ENCODE measurements at places on chromosomes 3 and 15.

- DNase-seq: no peak
Measured at GRCh38 chr15:49152552-49153312, 2.7 kb downstream of the COPS2 start.

GRCh38 chr3:182755712-182756111 is 37.6 kb upstream of the ATP11B start:
- DNase-seq: no peak

- DNase-seq: peak; percentile 84
Measured at GRCh38 chr3:10192953-10193691, 28.4 kb downstream of the IRAK2 start.

DNA sequence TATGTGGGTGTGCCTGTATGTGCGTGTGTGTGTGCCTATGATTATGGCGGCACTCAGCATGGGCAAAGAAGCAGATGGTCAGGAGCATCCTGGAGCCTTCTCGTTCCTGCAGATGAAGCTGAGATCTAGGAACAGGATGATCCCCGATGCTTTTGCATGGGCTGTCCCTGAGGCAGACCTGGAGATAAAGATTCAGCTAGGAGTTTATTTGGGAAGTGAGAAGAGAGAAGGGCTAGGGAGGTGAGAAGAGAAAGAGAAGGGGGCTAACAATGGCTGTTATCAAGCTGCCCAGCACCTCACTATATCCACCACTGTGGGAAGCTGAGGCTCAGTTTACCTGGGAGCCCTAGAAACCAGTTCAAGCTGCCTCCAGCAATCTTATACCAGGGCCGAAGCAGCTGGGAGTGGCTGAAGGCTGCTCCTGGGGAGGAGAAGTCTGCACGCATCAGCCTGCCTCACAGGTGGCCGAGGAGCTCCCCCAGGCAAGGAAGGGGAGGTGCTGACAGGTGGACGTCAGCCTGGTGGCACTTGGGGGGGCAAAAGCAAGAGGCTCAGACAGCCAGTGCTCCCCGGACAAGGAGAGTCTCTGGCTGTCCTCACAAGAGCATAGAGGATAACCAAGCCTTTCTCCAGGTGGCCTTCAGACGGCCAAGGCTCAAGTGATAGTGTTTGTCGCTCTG is 94.0 kb upstream of the IQSEC1 start:
- DNase-seq: no peak

DNA sequence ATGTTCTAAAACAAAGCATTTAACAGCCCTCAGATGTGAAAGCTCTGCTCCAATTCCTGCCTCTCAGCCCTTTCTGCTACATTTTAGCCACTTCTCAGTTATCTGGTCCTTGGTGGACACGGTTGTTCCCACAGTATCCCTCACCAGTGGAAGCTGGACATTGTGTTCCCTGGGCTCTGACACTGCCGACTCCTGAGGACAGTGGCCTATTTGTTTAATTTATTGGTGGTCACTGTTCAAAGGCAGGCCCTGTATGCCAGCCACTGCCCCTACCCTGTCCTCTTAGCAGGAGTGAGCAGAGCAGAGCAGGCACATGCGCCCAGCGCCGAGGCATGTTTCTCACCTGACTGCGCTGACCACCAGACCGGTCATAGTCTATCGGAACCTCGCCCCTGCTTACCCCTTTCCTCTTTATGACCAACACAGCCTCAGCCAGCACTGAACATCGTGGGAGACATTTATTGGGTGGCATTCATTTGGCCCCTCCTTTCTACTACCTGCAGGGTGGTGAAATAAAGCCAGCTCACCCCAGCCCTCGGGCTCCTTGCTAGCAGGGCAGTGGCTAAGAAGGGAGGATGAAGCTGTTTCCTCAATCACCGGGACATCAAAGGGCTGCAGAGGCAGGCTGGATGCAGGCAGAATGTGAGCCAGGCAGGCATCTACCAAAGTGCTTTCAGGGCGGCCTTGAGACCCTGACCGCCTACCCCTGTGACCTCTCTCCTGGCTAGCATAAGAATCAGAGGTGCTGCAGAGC is 54.3 kb upstream of the HACD2 start:
- no peak for DNase-seq

DNA sequence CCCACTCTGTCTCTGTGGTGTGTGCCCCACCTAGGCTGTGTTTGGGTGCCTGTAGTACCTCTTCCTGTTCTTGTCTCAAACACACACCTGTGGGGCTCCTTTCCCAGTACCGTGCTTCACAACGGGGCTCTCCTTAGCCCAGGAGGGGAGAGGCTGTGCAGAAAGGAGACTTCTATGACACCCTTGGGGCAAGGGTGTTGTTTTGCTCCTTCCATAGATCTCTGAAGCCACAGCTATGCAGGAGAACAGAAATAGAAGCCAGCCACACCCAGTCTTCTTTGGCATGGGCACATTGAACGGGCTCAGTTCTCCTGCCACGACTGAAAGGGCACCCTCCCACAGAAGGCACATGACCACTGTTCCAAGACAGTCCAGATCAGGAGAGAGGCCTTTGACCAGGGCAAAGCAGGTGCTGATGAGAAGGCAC is 74.3 kb downstream of the LIPC start:
- DNase-seq: no peak

- peak; percentile 42 for DNase-seq
Measured at GRCh38 chr15:33028495-33028894, 166.0 kb downstream of the FMN1 start.

DNA sequence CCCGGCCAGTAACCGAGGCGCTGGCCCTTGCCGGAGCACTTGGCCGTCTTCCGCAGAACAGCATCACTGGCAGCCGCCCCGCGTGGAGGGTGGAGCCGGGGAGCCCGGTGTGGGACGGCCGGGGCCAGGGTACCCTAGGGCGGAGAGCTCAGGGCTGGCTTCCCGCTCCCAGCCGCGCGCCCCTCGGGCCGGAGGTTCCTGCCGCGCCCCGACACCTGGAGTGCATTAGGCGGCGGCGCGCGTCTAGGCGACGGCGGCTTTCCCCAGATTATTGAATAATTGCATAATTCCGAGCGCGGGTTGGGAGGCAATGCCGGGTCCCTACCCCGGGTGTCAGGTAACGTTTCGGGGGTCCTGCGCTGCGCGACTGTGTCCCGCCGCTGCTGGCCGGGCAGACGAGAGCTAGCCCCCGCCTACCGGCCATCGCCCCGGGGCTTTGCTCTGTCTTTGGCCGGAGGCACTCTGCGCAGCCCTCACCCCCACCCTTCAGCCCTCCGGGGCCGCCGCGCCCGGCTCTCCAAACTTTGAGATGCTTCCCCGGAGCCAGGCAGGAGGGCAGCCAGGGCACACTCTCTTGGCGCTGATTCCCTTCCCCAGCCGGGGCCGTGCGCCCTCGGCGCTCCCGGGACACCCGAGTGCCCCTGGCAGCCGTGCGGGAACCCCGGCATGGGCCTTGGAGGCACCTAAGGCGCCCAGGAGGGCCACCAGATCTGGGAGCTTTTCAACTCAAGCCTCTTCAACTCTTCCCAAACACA is 749 bp downstream of the ITGA11 start:
- peak; percentile 76 for DNase-seq

- no peak for DNase-seq
Measured at GRCh38 chr3:3606321-3606720, 192.9 kb upstream of the LRRN1 start.

GRCh38 chr3:150766742-150767141 is 3.8 kb upstream of the SIAH2 start:
- DNase-seq: no peak

DNA sequence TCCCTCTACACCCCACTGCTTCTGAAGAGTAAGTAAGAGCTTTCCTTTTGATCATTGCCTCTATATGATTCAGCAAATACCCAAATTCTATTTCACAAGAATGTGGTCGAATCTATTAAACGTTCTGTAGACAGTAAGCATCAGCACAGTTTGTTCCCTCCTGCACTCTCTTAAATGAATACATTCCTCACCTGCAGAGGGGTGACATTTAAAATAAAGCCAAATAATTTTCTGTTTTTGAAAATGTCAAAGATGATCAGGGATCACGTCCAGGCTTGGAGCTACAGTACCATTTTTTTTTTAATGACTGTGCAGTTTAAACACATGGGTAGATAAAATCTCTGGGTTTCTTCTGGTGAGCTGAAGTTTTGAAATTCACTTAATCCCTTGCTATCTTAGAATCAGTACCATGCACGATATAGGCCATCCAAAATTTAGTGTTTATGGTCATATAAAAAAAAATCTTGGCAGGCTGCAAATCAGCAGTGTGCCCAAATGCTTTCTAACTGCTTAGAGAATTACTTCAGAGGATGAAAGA is 12.8 kb downstream of the PYDC2 start:
- DNase-seq: no peak

DNA sequence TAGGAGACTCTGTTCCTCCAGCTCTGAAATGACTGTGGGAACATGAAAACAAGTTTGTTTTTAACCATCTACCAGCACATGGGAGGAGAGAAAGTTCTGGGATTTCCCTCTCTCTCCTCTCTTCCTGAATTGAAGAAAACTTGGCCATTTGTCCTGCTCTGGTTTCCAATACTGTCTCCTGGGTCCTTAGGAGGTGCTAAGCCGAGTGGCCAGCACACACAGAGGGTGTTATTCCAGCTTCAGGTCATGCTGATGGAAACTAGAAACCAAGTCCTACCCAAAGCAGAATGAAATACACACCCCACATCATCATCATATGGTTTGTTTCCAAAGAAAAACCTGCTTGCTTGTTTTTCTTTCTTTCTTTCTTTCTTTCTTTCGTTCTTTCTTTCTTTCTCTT is 172.7 kb downstream of the RPLP1 start:
- no peak for DNase-seq

- no peak for DNase-seq
Measured at GRCh38 chr15:61049934-61050333, 179.2 kb downstream of the RORA start.

DNA sequence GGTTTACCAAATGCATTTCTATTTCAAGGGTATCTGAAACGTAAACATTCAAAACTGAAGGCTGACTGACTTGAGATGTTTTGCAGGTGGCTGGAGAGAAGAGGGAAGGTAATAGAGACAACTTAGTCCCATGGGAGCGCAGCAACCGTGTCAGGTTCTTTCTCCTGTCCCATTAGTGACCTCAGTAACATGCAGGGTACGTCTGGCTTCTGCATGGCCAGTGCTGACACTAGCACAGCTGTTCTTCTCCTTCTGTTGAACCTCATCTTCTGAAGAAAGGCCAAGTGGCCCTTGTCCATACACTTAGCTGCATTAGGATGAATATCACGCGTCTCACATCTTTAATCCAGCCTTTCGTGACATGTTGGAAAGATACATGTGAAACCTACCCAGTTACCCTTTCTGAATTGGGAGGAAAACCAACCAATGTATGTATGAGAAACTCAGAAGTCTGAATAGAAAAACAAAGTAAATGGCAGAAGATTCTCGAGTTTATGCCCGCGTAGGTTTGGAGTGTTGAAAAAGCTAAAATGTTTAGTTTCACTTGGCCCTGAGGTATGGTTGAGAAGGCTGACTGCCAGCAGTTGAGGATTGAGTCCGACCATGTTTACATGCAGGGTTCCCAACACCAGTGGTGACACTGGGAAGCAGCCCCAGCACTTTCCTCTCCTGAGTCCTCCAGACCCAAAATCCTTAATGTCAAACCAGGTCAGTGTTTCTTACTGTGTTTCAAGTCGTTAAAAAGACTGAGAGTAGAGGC is 10.3 kb downstream of the NCBP2 start:
- no peak for DNase-seq

- no peak for DNase-seq
Measured at GRCh38 chr15:85452436-85452835, 72.0 kb downstream of the AKAP13 start.

DNA sequence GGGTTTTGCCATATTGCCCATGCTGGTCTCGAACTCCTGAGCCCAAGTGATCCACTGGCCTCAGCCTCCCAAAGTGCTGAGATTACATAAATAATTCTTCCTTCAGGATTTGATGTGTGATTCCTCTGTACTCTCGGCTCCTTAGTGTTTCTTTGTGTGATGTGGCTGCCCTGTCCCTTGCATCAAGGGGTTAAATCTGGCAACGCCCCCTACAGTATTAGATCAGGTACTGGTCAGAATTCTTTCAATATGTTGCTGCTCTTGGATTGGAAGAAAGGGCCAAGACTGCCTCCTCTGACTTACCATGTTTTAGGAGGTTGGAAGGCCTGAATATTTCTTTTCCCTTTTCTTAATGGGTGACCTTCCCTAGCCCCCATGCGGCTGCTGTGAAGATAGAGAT is 390.6 kb upstream of the WNT5A start:
- no peak for DNase-seq

DNA sequence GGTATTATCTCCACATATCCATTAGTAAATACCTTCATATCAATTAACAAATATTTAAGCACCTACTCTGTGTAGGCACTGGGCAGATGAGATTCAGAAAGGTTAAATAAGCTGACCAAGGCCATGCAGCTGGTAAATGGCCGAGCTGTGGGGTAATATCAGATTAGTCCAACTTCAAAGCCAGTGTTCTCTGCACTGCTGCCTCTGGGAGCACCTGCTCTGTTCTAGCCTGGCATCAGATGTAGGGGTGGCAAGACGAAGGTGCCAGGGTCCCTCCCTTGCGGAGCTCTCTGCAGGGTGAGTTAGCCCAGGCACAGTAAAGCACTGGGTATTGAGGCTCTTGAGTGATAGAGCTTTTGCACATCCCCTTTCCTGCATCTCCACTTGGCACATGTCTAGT is 5.5 kb downstream of the TATDN2 start:
- no peak for DNase-seq

DNA sequence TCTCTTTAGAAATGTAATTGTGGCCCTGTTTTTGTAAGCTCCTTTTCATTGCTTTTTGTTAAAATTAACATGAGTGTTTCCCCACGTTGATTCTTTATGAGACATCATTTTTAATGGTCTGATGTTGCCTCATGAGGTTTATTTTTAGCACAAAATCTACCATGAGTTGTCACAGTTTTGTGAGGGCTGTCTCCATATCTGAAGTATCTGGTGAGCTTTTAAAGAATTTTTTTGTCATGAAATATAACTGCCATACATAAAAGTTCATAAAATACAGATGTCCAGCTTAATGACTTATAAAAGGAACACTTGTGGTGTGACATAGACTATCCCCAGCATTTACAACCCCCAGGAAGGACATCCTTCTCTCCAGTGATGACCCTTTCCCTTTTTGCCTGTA is 34.3 kb upstream of the CEMIP start:
- peak; percentile 58 for DNase-seq

- no peak for DNase-seq
Measured at GRCh38 chr3:71984843-71985613, 200.1 kb upstream of the PROK2 start.

GRCh38 chr3:47017504-47018268 is 38.2 kb downstream of the NBEAL2 start:
- no peak for DNase-seq

DNA sequence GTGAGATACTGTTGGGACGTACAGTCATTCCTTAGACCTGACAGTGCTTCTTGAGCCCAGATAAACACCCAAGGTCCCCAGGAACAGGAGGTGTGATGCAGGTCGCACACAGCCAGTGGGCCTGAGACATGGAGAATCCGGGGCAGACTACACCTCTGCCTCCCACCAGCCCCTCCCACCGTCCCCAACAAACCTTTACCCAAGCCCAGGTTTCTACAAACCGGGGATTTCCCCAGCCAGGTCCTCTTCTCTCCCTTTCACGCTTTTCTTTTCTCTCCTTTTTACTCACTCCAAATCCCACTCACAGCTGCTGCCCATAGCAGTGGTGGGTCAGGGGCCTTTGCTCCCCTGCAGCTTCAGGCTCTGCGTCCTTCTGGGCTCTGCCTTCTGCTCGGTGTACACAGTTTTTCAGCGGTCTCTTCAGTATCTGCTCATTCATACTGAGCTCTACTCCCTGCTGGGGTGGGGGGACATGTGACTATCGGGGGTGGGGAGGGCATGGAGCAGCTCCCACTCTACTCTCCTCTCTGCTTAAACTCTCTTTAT is 4.8 kb upstream of the PCSK6 start:
- DNase-seq: no peak

Measured in GM03348 (cell line).